ENCODE measurements at places on chromosomes 5 and 9.

DNA sequence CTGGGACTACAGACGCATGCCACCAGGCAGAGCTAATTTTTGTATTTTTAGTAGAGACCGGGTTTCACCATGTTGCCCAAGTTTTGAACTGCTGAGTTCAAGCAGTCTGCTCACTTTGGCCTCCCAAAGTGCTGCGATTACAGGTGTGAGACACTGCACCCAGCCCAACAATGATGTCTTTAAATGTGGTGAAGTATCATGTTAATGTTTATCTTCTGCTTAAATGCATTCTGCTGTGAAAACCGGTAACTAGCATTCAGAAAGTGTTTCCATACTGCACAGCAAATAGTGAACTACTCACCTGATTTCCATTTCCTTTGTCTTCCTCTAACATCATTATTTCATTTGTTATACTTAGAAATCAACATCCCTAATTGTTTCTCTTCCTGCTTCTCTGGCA lies 264.0 kb upstream of the ITGA1 start:
- no peak for DNase-seq

GRCh38 chr5:172199446-172199845 lies 5.5 kb downstream of the EFCAB9 start:
- no peak for DNase-seq

DNA sequence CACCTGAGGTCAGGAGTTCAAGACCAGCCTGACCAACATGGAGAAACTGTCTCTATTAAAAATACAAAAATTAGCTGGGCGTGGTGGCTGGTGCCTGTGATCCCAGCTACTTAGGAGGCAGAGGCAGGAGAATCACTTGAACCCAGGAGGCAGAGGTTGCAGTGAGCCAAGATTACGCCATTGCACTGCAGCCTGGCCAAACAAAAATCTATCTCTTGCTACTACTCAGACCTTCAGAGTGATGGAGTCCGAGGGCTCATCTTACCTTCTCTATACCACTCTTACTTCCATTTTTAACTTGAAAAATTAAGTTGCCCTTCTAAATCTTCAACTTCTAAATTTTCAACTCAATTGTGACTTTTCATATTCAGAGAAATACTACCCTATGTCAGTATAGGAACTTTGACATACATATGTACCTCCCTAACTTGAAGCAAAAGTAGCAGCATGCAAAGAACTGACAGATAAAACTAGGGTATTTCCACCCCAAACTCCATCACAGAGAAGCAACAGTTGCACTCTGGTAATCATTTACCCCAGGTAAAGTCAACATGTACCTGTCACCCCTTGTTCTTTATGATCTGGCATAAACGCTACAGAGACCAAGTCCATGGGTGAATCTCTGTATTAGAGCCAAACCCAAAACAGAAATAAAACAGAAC lies 11.4 kb downstream of the ZFAND5 start:
- no peak for DNase-seq

DNA sequence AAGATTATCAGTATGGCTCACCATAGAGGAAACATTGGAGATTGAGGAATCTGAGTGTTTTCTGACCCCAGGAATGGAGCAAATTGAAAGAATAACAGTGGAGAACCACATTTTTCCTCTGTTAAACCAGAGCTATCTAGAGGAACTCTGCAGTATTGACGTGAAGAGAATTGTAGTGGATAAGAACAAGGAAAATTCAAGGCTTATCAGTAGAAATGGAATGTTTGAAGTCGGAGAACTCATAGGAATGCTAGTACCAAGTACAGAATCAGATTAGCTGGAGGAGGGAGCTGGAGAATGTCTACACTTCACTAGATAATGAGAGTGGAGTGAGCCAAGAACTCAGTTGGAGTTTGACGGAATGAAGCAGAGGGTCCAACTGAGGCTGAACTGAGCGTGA lies 50.3 kb downstream of the SNCAIP start:
- no peak for DNase-seq

GRCh38 chr5:139574641-139575312 lies 13.6 kb downstream of the UBE2D2 start:
- DNase-seq: peak; percentile 46

GRCh38 chr5:51383131-51384121 lies at the start of gene ISL1:
Gene ISL1 (plus strand): TSS chr5:51383448. CDS start chr5:51383672, 224 bp downstream.
- DNase-seq: peak; percentile 64

DNA sequence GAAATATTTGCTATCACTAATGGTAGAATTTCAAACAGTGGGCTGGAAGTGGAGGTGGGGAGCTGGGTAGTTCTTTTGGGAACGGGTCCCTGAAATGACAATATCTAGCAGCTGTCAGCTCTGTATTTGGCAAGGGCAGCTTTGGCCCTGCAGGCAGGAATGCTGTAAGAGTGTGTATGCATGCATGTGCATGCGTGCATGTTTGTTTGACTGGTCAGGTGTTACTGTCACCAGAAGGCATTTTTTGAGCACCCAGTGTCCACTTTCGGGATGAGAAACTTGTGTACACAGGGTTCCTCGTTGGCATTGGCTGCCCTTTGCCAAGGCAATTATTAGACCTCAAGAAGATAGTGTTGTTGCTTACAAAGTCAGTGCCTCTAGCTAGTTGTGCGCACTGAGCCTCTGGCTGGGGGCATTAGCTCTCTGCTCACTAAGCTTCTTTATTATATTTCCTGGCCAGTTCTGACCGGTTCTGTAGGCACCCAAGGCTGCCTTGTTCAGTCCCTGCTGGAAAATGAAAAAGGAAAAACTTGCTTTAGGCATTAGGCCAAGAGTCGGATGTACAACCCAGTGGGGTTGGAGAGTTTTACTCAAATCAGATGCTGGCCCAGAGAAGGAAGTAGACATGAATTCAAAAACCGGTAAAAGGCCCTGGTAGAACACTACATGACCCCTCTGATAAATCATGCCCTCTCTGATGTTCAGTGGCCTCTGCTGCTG lies 2.0 kb downstream of the CYFIP2 start:
- no peak for DNase-seq

DNA sequence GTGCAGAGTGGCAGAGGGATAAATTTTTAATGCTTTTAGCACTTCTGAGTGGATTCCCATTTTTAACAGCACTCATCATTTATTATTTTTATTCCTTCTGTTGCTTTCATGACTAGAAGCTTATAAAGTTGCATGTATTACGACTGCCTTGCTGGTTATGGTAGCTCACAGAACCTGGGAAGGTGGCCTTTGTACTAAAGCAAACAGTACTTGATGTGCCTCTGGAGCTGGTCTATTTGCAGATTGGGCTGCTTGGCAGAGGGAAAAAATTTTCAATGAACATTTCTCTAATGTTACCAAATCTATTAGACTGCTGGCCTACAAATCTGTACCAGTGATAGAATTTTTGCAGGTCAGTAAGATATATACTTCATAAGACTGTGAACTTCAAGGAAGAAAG lies 274.5 kb upstream of the C9orf72 start:
- no peak for DNase-seq

- DNase-seq: no peak
Observed at GRCh38 chr9:27157736-27158135, 48.7 kb downstream of the TEK start.

GRCh38 chr5:1762121-1762882 lies 37.3 kb downstream of the MRPL36 start:
- no peak for DNase-seq

DNA sequence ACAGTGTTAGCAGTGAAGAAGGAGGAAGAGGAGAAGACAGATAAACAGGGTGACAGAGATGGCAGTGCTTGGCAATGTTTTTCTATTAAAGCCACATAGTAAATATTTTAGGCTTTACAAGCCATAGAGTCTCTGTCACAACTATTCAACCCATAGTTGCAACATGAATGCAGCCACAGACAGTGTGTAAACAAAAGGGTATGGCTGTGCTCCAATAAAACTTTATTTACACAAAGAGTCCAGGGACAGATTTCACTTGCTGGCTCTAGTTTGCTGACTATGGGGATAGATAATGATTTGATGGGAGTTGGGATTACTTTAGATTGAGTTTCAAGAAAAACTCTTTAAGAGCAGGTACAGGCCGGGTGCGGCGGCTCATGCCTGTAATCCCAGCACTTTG lies 224.8 kb upstream of the SEMA6A start:
- DNase-seq: no peak

DNA sequence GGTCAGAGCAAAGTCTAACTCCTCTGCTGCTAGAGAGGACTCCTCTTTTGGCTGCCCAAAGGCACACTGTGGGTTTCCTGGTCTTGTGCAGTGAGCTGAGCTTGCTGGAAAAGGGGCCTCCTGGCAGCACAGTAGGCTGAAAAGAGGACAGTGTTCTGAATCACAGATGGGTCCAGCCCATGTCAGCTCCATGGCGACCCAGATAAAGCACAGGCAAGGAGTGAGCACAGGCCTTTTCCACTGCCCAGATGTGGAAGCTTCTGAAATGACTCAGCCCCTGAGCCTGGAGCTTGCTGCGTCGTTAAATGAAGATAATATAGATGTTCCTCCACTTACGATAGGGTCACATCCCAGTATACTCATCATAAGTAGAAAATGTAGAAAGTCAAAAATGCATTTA lies 8.1 kb downstream of the CCDC180 start:
- no peak for DNase-seq

- DNase-seq: no peak
Observed at GRCh38 chr5:19519448-19519847, 468.6 kb downstream of the CDH18 start.

DNA sequence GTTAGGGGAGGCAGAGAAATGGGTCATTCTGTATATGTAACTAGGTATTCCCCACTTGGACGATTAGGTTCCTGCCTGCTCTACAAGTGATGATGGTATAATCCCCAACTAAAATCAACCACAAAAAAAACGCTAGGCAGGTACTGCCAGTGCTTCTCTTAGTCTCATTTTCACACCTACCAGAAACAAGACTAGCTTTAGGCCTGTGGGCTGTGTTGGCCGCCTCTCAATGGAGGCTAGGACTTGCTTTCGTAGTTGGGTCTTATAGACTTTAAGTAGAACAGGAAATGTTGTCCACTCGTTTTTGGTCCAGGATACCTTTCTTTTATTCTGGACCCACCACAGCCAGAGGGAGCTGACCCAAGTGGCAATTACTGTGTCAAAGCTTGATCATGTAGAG lies 111.8 kb downstream of the UNC13B start:
- DNase-seq: no peak

- DNase-seq: no peak
Observed at GRCh38 chr9:114909661-114910060, 20.7 kb downstream of the TNFSF8 start.

GRCh38 chr5:44774279-44774880 lies 34.4 kb upstream of the MRPS30 start:
- peak; percentile 69 for DNase-seq

DNA sequence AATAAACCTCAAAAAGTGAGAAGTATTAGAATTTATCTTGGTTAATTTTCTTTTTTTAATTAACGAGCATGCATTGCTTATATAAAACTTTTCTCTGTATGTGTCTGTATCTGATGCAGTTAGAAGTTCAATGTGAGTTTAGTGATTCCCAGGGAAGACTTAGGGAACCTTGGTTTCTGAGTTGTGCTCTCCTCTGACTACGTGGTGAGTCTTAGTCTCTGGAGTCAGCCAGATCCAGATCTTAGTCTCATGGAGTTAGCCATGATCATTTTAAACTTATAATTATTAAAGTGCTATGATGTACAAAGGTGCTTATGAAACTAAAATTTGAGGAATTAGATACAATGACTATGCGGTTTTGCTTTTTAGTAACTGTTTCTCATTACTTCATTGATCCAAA lies 285.3 kb upstream of the DMRT1 start:
- DNase-seq: no peak

GRCh38 chr5:132475987-132476875 lies 14.3 kb downstream of the IRF1 start:
- no peak for DNase-seq

DNA sequence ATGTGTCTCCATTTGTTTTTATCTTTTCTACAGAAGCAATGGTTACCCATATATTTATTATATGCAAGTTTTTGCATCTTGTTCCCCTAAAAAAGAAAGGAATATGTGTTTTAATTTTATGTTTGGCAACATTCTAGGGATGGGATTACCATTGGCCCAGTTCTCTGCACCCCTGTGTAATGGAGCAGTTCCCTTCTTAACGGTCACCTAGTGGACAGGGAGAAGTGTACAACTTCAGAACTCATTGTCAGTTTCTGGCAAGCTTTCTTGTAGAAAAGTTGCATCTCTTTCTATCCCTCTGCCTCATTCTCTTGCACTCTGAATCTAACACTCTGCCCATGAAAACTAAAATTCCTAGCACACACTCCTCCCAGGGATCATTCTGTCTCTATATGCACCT lies 78.2 kb downstream of the DOCK8 start:
- no peak for DNase-seq

- peak; percentile 3 for DNase-seq
Observed at GRCh38 chr5:64767959-64768357, 533 bp downstream of the SREK1IP1 start.

DNA sequence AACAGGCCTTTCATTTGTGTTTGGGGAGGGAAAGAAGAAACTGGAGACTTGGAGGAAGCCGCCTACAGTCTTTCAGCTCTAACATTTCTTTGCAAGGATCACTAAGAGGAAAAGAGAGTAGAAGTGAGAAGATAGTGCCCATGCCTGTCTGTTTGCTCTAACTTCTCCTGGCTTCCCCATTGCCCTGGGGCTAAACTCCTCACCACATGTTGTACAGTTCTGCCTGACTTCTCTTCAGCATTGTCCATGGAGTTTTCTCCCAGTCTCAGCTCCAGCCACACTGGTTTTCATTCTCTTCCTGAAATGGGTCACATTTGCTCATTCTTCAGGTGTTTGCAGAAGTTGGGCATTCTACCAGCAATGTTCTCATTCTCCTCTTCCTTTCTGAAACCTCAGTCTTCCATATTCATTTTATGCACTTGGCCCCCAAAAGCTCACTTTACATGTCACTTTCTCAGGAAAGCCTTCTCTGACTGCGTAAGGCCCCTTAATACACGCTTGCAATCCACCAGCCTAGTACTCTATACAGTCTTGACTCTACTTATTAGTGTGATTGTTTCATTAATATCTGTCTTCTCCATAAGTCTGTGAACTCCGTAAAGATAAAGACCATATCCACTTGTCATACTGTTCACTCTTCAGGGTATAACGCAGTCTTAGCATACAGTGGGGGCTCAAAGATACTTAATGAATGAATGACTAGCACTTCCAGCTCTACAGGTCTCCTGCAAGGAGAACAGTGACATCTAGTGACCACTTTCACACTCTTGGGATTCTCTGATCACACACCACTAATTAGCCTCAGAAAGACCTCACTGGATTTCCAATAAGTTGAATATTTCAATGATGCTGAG lies 40.2 kb upstream of the TRIM32 start:
- DNase-seq: peak; percentile 73

- DNase-seq: no peak
Observed at GRCh38 chr5:179837076-179838011, 16.6 kb downstream of the SQSTM1 start.

DNA sequence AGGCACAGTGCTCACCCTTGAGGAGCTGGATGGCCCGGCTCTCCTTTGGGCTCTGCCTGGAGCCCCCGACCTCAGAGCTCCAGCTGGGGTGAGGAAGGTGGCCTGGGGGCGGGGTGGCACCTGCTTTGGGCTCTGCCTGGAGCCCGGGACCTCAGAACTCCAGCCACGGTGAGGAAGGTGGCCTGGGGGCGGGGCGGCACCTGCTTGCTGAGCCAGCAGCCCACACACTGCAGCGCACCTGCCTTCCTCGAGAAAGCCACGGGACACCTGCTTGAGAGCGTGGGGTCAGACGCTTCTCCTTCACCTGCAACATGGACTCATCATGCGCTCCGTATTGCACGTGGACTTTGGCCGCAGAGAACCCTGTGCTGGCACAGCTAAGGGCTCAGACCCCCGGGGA lies 51.8 kb downstream of the IRX2 start:
- DNase-seq: no peak
